Cortex of kidney (tissue), 1 donor: ENCODE measurements at places on chromosomes 5 and 9.

GRCh38 chr5:124655251-124655917 lies 91.1 kb downstream of the ZNF608 start:
- no peak for DNase-seq

GRCh38 chr5:79263-79662 lies 12.7 kb upstream of the PLEKHG4B start:
- no peak for DNase-seq

DNA sequence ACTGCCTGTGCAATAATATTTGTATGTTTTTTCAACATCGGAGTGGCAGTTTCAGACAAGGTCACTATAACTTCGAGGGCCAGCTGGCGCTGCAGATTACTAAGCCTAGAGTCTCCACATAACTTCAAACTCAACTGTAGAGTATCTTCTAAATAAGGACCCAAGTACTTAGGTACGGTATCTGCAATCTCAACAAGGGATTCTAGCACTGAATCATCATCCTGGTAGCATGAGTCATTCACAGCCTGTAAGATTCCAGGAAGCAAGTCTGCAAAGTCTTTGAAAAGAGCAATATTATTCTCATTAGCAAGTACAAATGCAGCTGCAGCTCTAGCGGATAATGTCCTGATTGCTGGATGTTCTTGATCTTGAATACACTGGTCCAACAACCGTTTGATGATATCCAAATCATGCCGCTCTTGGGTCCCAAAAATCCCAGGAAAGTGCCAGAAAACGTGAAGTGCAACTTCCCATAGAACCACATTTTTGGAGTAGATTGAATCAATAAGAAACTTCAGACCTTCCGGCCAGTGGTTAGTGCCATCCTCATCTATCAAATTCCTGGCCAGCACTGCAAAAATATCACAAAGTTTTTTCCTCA lies 654 bp downstream of the RANBP6 start:
- DNase-seq: no peak

DNA sequence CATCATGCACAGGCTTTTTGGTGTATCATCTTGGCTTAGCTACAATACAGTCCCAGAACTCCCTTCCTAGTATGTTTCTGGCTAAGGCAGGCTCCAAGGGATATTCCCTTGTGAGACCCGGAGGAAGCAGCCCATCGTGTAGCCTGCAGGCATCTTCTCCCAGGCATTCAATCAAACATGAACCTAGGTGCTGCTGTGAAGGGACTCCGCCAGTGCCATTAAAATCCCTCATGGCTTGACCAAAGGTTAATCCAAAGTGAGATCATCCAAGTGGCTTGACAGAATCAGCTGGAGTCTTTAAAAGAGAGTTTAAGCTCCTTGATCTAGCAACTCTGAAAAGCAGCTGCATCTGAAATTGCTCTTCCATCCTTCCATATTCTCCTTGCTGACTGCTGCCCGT lies 333.9 kb downstream of the DIRAS2 start:
- no peak for DNase-seq

DNA sequence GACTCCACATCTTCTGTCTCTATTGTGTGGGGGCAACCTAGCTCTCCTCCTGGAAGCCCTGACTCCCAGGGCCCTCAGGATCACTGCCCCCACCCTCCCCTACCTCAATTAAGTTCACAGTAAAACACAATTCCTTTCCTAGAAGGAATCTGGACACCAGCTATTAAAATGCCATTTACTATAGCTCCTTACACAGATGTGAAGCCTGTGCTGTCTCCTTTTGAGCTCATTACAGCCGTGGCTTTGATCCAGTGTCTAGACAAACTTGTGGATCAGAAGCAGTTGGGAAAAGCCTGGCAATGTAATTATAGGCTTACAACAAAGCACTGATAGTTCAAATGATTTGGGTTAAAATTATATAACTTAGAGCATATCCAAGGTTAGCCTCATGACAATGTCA lies 107.0 kb upstream of the SMIM23 start:
- no peak for DNase-seq

DNA sequence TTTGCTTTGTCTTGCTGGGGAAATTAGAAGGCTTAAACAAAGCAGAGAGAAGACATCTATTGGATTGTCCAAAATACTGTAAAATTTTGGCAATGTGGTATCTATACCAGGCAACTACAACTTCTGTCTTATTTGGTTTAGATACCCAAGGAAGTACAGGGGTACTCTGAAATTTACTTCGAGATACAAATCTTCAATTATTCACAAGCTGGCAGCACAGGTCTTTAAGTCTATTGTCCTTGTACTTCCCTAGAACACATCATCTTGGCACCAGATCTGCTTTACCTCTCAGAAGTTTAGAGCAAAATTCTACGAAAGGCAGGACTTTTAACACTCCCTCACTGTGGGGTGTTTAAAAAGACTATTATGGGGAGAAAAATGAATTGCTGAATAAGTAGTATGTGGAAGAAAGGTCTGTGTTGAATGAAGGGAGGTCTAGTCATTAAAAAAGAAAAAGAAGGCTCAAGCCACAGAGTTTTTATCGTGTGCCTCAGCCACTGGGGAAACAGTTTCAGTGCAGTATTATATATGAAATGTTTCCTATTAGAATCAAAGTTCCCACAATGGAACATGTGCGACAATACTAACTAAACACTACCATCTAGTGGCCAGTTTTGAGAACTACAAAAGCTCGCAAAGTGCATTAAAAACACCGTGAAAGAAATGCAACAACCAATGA lies 93.7 kb downstream of the PDE4D start:
- no peak for DNase-seq

DNA sequence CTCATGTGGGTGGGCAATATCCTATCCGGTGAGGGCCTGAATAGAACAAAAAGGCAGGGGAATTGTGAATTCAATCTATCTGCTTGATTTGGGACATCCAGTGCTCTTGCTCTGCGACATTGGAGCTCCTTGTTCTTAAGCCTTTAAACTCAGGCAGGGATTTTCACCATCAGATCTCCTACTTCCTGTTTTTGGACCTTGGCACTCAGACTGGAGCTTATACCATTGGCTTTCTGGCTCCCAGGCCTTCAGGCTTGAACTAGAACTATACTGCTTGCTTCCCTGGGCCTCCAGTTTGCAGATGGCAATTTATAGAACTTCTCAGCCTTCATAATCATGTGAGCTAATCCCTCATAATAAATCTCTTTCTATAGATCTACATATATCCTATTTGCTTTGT lies 134.3 kb upstream of the CLINT1 start:
- no peak for DNase-seq

- DNase-seq: no peak
These were observed 55.2 kb upstream of the DAPK1 start for GRCh38 chr9:87442451-87442850.

DNA sequence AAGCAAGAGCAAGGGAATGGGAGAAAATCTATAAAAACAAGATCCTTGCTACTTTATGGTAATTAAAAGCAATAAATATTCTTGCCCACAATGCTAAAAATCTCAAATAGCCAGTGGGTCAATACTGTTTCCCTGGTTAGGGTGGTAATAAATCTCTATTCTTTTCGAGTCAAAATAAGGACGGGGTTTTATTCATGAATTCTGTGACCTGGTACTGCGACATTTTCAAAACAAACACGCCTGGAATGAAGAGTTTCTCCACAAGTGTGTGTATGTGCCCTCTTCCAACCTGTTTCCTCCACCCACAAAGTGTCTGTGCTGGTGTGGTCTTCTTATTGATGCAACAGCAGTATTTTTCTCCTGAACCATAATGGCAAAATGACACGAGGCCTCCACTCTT lies 358.8 kb upstream of the BRINP1 start:
- DNase-seq: no peak

- DNase-seq: no peak
These were observed 47.1 kb downstream of the CAST start for GRCh38 chr5:96709152-96709821.

GRCh38 chr5:157177953-157178352 lies 2.7 kb upstream of the ITK start:
- no peak for DNase-seq

GRCh38 chr9:120894321-120895148 lies 17.5 kb upstream of the PHF19 start:
- DNase-seq: no peak

DNA sequence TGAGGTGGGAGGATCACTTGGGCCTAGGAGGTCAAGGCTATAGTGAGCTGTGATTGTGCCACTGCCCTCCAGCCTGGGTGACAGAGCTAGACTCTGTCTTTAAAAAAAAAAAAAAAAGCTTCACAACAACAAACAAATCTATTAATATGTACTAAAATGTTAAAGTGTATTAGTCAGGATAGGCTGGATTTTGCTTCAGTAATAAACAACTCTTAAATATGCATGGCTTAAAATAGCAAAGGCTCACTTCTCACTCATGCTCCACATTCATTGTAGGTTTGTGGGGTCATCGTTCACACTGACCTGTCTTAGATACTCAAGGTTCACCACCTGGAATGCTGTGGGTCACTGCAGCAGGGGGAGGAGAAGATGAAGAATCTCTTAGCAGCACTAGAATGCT lies 33.8 kb upstream of the COL15A1 start:
- DNase-seq: no peak

GRCh38 chr5:11792621-11793020 lies 111.6 kb downstream of the CTNND2 start:
- no peak for DNase-seq

DNA sequence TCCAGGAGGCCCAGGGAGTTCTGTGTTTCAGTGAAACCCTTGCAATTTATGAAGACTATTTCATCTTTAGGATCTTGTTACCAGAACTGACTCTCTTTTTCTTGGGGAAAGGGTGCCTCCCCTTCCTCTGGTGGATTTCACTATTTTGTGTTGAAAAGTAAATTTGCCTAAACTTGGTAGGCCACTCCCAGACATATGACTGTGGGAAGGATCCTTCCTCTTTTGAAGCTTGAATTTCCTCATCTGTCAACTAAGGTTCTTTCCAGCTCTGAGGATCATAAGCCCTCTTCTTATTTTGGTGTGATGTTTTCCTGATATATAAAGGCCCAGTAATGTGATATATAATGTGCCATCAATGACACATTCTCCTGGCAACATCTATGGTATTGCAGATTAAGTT lies 59.1 kb upstream of the ZFAND5 start:
- no peak for DNase-seq

DNA sequence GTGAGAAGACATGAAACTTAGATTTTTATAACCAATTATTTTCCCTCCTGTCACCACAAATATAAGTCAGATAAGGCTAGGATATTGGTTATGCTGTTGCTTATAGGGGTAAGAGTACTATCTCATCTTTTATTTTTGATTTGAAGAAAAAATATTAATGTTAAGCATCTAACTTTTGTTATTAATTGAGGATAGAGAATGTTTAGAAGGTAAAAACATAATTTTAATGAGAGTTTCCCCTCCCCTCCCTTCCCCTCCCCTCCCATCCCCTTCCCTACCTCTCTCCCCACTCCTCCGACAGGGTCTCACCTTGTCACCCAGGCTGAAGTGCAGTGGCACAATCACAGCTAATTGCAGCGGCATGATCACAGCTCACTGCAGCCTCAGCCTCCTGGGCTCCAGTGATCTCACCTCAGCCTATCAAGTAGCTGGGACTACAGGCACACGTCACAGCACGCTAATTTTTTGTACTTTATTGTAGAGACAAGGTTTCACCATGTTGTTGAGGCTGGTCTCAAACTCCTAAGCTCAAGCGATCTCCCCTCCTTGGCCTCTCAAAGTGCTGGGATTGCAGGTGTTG lies 86.7 kb downstream of the RIC1 start:
- DNase-seq: no peak

DNA sequence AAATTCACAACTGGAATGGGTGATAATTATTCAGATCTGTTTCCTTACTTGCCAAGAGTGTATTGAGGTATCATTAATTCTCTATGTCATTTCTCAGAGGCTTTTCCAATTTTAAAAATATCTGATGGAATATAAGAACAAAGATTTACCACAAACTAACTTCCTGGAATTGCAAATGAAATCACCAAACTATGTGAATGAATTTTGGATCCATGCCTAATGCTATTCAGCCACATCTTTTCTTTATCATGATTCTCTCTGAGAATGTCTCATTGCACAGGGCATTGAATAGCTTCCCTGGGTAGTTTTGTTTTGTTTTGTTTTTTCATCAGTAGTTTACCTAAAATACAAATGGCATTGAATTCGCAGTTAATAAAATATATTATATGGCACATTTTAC lies 146.9 kb upstream of the FBN2 start:
- no peak for DNase-seq

GRCh38 chr9:6414247-6414641 lies 1.2 kb downstream of the UHRF2 start:
- no peak for DNase-seq
